Mesothelial cell of epicardium (in vitro differentiated cells): ENCODE measurements at places on chromosomes 2 and 18.
A peak's percentile ranks its signal among the peaks of the same experiment; 100 is the strongest.

DNA sequence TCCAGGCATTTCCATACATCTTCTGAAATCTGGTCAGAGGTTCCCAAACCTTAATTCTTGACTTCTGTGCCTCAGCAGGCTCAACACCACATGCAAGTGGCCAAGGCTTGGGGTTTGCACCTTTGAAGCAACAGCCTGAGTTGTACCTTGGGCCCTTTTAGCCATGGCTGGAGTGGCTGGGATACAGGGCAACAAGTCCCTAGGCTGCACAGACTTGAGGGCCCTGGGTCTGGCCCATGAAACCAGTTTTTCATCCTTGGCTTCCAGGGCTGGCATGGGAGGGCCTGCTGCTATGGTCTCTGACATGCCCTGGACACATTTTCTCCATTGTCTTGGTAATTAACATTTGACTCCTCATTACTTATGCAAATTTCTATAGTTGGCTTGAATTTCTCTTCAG is 988.8 kb upstream of the CNTNAP5 start:
- no peak for DNase-seq
- no peaks in the 10 kb centered on the region for H3K27me3 ChIP-seq
- H3K4me1 ChIP-seq, result no peaks in the 10 kb centered on the region
- no peak overlapping the region for H3K4me3 ChIP-seq
- peaks cover 3% of the 10 kb centered on the region for H3K36me3 ChIP-seq

- no peak for DNase-seq
- H3K27me3 ChIP-seq, result peaks cover under 1% of the 10 kb centered on the region
- no peaks in the 10 kb centered on the region for H3K36me3 ChIP-seq
- no peak overlapping the region for H3K4me3 ChIP-seq
Observed at GRCh38 chr2:64807417-64807816, 153.7 kb upstream of the SERTAD2 start.

- peaks cover 88% of the 10 kb centered on the region for H3K4me1 ChIP-seq
- no peaks in the 10 kb centered on the region for H3K27me3 ChIP-seq
- H3K4me3 ChIP-seq, result peak overlapping the region; percentile 61
Observed at GRCh38 chr18:75226286-75226955, 15.8 kb downstream of the TSHZ1 start.

GRCh38 chr2:84115173-84115857 is 343.8 kb downstream of the SUCLG1 start:
- no peak overlapping the region for H3K27ac ChIP-seq
- no peaks in the 10 kb centered on the region for H3K36me3 ChIP-seq
- no peak overlapping the region for H3K4me3 ChIP-seq

- no peaks in the 10 kb centered on the region for H3K27me3 ChIP-seq
- H3K27ac ChIP-seq, result no peak overlapping the region
- H3K36me3 ChIP-seq, result no peaks in the 10 kb centered on the region
- no peak overlapping the region for H3K4me3 ChIP-seq
Observed at GRCh38 chr18:43994381-43994780, 686.3 kb upstream of the SETBP1 start.

- H3K4me1 ChIP-seq, result no peaks in the 10 kb centered on the region
- H3K27me3 ChIP-seq, result peaks cover 7% of the 10 kb centered on the region
- no peak overlapping the region for H3K27ac ChIP-seq
Observed at GRCh38 chr2:107747964-107748583, 78.6 kb upstream of the RGPD4 start.

DNA sequence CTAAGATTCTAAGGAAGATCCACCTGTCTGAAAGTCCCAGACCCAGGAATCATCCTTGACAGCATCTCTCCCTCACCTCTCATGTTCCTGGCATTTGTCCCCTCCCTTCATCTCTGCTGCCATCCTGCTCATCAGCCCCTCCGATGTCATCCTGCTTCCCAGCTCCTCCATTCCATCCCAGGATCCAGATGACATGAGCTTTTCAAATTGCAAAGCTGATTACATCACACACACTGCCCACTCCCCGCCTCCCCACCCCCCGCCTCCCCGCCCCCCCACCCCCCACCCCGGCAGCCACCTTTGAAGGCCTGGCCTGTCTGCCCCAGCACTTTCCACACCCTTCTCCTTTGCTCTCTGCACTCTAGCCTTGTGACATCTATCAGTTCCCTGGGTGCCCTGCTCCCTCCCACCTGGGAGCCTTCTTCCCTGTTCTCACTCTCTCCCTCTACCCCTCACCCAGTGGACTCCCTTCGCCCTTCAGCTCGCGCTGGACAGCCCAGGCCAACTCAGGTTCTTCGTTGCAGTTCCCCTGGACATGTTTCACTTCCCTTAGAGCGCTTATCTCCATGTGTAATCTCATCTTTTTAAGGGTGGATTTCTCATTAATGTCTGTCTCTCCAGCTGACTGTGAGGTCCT is 61.6 kb downstream of the DNMT3A start:
- H3K36me3 ChIP-seq, result peaks cover 15% of the 10 kb centered on the region
- DNase-seq, result no peak
- no peak overlapping the region for H3K27ac ChIP-seq

GRCh38 chr2:130303169-130303568 is 39.5 kb upstream of the IMP4 start:
- DNase-seq, result no peak
- no peak overlapping the region for H3K27ac ChIP-seq
- H3K36me3 ChIP-seq, result no peaks in the 10 kb centered on the region

DNA sequence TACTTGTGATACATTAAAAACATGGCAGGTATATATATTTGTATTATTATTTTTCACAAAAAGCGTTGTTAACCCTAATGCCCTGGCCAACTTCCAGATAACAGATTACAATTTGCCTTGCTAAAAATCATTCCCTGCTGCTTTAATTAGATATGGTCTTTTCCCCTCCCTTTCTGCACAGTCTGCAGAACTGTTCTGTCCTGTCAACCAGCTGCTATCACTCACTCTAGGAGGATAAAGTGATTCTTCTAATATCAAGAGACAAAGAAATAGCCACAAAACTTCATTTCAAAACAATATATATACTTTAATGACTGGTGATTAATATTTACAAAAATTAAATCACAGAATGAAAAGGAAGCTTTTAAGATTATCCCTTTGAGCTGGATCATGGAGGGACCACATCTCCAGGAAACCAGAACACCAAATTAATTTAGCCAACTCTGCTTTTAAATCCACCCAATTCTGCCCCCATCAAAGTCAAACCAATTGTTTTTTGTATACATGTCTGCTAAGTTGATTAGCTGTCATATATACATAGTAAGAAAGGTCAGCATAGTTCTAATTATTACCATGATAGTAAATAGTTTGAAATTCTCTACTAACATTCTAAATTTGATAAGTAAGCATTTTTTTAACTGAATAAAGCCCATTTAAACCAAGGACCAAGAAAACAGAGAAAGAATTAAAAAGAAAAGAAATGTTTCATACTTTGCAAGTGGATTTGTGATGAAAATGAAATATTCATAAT is 55.7 kb downstream of the RND3 start:
- H3K4me1 ChIP-seq, result peaks cover 14% of the 10 kb centered on the region
- no peaks in the 10 kb centered on the region for H3K27me3 ChIP-seq
- H3K36me3 ChIP-seq, result peaks cover 6% of the 10 kb centered on the region
- H3K27ac ChIP-seq, result no peak overlapping the region
- no peak overlapping the region for H3K4me3 ChIP-seq
- no peak for DNase-seq

DNA sequence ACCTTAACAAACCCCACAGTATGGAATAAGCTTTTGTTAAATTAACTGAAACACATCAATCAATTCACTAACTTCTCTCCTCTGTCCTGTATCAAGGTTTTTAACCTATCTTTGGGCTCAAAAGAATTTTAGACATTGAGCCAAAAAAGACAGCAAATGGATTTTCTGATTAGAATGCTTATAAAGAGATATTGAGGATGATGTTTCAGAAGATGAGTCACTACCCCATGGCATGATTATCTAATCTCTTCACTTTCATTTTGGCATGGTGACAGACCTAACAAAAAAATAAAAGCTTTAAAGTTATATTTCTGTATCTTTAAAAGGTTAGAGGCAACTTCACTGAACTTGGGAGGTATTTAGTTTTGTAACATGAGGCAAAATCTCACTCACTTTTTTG is 55.5 kb downstream of the SGPP2 start:
- H3K27ac ChIP-seq, result no peak overlapping the region
- H3K36me3 ChIP-seq, result no peaks in the 10 kb centered on the region
- peaks cover 26% of the 10 kb centered on the region for H3K27me3 ChIP-seq

GRCh38 chr2:45029215-45029614 is 20.0 kb upstream of the SIX2 start:
- DNase-seq, result no peak
- no peaks in the 10 kb centered on the region for H3K4me1 ChIP-seq
- H3K36me3 ChIP-seq, result no peaks in the 10 kb centered on the region
- H3K27me3 ChIP-seq, result peaks cover 56% of the 10 kb centered on the region

DNA sequence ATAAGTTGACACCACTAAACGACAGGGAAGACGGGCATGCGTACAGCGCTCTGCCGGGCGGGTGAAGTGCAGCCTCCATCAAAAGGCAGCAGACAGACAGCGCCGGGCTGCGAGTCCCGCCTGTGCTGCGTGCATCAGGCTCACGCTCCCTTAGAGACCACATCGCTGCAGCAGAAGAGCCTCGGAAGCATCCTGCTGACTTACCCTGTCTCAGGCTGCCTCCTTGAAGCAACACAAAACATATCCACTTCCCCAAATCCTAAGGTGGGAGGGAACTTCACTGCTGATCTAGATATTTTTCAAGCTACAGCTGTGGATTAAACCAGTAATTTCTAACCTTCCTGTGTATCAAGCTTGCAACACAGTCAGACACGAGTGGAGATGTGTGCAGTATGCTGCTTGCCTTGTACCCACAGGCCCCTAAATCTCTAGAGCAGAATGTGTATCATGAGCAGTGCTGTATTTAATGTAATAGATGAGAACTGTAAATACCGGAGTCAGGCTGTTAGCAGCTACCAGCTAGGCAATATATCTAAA is 6.4 kb downstream of the MYT1L start:
- no peaks in the 10 kb centered on the region for H3K4me1 ChIP-seq
- H3K27me3 ChIP-seq, result peaks cover 56% of the 10 kb centered on the region
- DNase-seq, result no peak

GRCh38 chr18:13611601-13612195 is 114.7 kb downstream of the FAM210A start:
- H3K4me3 ChIP-seq, result peak overlapping the region; percentile 20
- peaks cover 17% of the 10 kb centered on the region for H3K4me1 ChIP-seq
- H3K27ac ChIP-seq, result no peak overlapping the region
- no peaks in the 10 kb centered on the region for H3K36me3 ChIP-seq
- no peak for DNase-seq
- peaks cover 39% of the 10 kb centered on the region for H3K27me3 ChIP-seq

DNA sequence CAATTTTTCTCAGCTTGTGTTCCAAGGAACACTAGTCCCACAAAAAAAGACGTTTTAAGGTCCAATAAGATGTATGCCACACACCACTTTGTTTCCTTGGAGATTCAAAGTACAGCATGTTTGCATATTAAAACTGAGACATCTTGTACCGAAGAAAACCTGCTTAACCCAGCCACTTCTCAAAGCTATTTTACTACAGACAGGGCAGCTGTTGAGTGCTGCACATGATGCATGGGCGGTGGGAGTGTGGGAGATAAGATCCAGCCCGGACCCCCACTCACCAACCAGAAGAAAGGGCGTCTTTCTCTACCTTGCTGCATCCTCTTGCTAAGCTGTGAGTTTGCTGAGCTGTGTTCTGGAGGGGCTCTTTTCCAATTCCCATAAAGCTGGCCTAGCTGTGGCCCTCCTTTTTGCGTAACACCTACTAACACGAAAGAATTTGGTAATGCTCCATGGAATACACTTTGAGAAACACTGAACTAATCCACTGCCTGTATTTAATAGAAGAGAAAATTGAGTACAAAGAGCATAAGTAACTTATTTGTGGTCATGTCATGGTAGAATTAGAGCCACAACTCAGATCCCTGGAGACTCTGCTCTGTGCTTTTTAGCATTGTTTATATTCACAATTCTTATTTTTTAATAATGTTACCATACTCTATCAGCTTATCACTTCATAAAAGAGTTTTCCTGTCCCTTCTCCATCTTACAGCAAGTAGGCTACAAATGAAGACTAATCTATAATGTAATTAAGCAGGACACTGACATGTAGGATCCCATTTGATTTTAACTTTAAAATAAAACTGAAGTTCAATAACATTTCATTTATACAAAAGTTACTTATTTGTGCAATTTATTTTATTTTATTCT is 90.0 kb downstream of the PLEKHM3 start:
- no peaks in the 10 kb centered on the region for H3K4me1 ChIP-seq
- H3K36me3 ChIP-seq, result peaks cover 7% of the 10 kb centered on the region
- H3K4me3 ChIP-seq, result no peak overlapping the region
- H3K27me3 ChIP-seq, result no peaks in the 10 kb centered on the region

DNA sequence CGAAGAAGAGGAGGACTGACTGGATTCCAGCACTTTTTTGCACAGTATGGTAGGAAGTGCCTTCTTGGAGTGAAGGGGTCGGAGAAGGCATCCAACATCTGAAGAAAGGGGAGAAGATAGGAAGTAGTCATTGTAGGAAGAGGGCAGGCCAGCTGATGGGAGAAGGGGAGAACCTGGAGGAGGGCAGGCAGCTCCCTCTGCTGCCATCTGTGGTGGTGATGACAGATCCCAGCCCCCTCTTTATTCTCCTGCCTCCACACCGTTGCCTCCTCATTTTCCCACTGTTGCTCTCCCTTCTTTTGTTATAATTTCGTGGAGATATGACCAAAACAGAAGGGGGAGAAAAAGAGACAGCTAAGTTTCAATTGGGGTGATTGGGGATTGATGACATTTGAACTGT is 2.9 kb upstream of the SCYGR2 start:
- H3K4me1 ChIP-seq, result peaks cover 3% of the 10 kb centered on the region
- H3K27ac ChIP-seq, result no peak overlapping the region
- no peaks in the 10 kb centered on the region for H3K27me3 ChIP-seq
- H3K36me3 ChIP-seq, result no peaks in the 10 kb centered on the region
- no peak overlapping the region for H3K4me3 ChIP-seq
- no peak for DNase-seq

DNA sequence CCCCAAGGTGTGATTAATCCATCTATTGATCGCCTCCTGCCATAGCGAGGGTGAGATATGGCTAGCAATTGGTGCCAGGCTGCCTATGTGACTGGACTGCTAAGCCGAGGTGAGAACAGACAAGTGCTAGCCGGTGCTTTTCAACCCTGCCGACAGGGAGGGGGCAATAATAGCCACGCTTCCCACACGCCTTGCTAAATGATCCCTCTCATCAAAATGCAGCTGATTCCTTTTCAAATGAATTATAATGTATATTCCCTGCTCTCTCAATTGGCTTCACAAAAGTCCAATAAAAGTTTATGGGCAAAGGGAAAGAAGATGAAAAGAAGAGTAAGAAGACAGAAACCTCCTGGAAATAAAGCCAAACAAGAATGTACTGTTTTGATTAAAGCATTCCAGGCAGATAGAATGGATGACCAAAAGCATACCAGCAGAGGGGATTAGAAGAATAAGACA is 235.6 kb downstream of the ICOS start:
- H3K27ac ChIP-seq, result no peak overlapping the region
- H3K27me3 ChIP-seq, result no peaks in the 10 kb centered on the region
- H3K4me1 ChIP-seq, result no peaks in the 10 kb centered on the region
- no peak for DNase-seq
- H3K36me3 ChIP-seq, result no peaks in the 10 kb centered on the region

DNA sequence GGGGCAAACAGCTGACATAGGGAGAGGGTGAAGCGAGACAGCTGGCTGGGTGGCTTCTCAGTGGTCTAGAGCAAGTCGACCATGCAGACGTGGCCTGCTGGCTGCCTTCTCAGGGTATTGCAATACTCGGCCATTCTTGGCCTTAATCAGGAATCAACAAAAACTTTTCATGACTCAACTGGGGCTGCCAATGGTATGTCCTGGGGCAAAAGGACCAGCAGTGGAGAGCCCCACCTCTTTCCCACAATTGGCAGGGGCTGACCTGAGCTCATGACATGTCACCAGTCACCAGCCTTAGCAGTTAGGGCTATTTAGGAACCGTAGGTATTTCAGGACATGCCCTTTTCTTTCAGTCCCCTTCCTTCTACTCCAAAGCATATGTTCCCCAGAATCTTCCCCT is 19.1 kb downstream of the PLA2R1 start:
- no peak overlapping the region for H3K4me3 ChIP-seq
- peaks cover 15% of the 10 kb centered on the region for H3K4me1 ChIP-seq
- DNase-seq, result no peak
- no peak overlapping the region for H3K27ac ChIP-seq
- no peaks in the 10 kb centered on the region for H3K27me3 ChIP-seq
- peaks cover 8% of the 10 kb centered on the region for H3K36me3 ChIP-seq
